ENCODE measurements at places on chromosomes 4 and X.

DNA sequence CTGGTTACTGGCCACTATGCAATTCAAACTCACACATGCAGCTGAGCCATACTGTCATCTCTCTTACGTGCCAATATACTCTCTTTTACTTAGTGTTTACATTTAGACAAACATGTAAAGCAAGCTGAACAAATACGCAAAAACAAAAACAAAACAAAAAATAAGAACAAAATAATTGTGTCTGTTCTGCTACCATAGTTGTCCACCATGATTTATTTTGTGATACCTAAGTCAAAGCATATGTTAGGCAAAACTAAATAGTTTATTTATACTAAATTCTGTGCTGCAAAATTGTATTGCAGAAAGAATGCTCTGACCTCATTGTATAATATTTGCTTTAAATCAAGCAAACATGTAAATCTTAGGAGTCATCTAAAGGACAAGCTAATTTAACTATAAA lies 943.2 kb upstream of the AGA start:
- no peak for DNase-seq

GRCh38 chr4:182893047-182893446 lies 24.1 kb downstream of the DCTD start:
- no peak for DNase-seq

GRCh38 chrX:2485789-2486345 lies 14.9 kb downstream of the DHRSX start:
- DNase-seq = no peak

DNA sequence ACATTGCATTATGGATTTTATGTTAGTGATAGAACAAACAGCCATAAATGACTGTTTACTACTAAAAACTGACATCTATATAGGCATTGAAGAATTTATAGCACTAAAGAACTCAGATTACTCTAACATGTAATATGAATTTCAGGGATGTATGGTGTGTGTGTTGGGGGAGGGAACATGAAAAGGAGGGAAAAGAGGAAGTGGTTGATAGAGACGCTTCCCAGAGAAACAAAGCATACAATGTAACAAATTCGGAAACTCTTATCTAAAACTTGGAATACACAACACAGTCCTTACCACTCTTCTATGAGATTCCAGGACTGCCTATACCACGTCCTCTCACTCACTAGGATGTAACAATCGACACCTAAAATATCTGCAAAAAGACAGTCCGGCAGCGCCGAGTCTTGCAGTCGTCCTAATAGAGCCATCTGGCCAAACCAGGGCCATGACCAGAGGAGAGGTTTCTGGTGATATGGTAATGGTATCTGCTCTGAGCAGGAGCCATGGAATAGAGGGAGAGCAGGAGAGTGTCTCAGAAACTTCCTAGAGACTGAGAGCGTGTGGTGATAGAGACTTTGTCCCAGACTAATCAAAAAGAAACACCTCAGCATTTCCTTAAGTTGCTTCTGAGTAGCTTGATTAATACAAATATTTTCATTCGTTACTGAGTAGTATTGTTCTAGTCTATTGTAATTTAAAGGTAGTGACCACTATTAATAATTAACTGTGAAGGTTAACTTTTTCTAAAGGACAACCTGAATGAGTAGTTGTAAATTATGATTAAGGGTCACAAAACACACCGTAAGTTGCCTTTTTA lies 251.9 kb upstream of the ETNPPL start:
- no peak for DNase-seq

DNA sequence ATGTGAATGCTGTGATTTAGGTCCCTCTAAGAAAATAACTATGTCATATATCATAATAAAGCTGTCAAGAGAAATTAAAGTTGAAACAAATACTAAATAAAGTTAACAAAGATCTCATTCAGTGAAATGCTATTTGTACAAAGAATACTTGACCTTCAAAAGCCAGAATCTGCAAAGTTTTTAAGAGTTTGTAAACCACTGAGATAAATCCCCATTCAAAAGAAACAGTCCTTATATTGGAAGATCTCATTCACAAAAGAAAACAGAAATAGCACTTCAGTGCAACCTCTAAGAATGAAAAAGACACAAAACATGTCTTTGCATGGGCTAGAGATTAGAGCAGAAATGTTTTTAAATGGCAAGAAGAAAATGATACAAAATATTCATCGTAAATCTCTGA lies 149.1 kb upstream of the USP38 start:
- DNase-seq = no peak
